Stromal cell of bone marrow (primary cell): ENCODE measurements at places on chromosomes 1 and 21.

DNA sequence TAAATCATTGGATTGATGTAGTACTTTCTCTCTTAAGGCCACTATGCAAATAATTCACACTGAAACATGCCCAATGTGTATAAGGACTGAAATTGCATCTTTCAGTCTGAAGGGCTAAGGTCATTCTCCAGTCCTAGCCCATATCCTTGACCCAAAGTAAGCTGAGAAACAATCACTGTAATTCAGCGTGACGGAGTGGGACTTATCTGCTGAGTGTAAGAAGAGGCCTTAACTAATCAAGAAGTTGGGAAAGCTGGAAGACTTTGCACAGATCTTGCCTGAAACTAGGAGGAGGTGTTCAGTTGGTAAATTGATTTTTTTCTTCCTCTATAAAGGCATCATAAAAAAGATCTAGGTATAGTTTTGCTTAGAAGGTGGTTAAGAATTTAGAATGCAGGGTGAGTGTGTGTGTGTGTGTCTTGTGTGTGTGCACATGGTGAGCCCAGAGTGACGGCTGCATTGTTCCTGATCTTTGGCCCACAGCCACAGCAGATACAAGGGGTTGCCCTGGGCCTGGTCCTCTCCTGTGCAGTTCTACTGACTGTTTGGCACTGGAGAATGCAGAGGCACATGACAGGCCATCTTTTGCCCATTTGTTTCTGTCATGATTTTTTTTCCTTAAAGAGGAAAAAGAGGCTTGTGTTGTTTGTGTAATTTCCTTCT is 13.3 kb upstream of the PPP2R5A start:
- no peak for DNase-seq

- no peak for DNase-seq
Measured at GRCh38 chr1:235673981-235674380, 24.4 kb upstream of the GNG4 start.

GRCh38 chr1:85297538-85297854 is 21.1 kb upstream of the BCL10 start:
- no peak for DNase-seq

- DNase-seq, result no peak
Measured at GRCh38 chr1:60376196-60376595, 302.6 kb upstream of the C1orf87 start.

- no peak for DNase-seq
Measured at GRCh38 chr1:55997536-55997935, 581.8 kb downstream of the PLPP3 start.

- DNase-seq, result no peak
Measured at GRCh38 chr1:166924823-166925541, 48.9 kb upstream of the TADA1 start.

DNA sequence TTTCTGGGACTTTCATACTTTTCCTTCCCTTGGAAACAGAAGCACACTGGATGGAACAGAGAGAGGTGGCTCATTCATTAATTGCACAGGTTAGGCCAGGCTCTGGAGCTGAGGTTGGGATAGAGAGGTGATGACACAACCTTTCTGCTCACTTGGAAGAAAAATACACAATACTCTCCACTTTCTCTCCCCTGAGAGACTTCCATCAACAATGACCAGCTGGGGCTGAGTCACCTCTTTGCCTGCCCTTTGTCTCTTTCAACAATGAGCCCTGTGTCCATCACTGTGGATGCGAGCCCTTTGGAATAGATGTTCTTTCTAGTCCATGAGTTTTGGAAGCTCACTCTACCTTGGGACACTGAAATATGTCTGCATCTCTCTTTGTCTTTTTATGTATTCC is 43.1 kb downstream of the ATP2B4 start:
- peak; percentile 64 for DNase-seq
